Pancreas (tissue), 10 donors: ENCODE measurements at places on chromosomes 16 and 17. TPM values are rescaled to one million over a fixed set of nuclear protein-coding genes. Genes with fewer than 3 reads are reported as not detected.

Gene SLC5A10
- total RNA-seq = not detected

Gene ZDHHC1
- 10.3 TPM for total RNA-seq

Gene KRT36
- not detected for total RNA-seq

DNA sequence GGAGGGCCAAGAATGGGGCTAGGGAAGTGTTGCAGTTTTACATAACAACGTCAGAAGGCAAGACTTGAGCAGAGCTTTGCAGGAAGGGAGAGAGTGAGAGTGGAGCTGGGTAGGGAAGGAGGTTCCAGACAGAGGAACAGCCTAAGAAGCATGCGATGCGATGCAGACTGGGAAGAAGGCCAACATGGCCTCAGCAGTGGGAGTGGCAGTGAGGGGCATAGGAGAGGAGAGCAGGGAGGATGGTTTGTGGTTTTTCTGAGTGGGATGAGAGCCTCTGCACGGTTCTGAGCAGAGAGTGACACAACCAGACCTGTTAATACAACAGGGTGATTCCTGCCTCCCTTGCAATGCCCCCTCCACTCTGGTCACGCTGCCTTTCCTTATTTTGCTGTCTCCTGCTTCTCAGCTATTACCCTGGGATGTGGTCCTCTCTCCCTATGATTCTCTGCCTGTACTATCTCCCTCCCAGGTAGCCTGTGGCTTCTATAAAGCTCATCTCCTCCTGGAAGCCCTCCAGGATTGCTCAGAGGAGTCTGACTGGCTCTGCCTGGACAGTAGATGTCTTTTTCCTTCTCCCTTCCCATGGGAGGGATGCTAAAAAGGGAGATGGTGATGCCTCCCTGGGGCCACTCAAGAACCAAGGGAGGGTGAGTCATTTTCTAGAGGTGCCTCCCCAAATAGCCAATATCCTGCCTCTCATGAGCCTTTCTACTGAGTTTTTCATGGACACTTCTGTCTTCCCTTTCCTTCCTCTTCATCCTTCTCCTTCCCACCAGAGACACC is 38.7 kb upstream of the NGFR start:
- DNase-seq = no peak

DNA sequence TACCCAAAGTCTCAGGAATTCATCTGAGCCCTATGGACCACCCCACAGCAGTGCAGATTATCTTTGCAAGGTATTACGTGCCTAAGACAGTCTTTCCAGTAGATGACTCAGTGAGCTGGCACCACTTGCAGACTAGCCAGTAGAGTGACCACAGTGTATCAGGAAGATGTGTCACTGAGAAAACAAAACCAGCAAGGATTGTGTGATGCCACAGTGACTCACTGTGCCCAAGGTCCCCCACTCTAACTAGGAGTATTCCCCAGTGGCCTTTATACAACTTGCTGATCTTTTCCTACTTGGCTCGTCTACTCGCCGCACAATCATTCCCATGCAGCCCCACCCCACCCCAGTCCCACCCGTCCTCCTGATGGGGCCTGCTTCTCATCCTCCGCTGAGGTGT is 26.8 kb upstream of the PRKCA start:
- no peak for DNase-seq

Gene HID1
- 114 TPM for total RNA-seq

- no peak for DNase-seq
Measured at GRCh38 chr17:80393241-80393890, 21.6 kb upstream of the ENDOV start.

GRCh38 chr17:67785122-67785477 is 40.2 kb upstream of the BPTF start:
- no peak for DNase-seq

GRCh38 chr16:27355610-27356009 is 41.8 kb downstream of the IL4R start:
- no peak for DNase-seq

DNA sequence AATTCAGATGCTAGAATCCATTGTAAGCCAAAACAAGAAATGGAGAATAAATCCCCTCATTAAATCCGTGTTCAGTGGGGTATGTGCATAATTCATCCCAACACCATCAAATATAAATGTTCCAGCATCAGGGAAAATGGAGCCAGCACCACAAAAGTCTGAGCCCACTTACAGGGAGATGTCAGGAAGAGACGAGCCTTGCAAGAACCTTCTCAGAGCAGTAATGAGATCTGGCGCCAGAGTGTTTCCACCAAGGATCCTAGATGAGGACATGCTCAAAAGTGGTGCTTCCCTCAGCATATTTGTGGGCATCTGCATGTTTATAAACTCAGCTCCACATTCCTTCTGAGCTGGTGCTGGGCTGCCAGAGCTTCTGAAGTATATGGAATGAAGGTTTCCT is 541.9 kb upstream of the C16orf82 start:
- DNase-seq = no peak

DNA sequence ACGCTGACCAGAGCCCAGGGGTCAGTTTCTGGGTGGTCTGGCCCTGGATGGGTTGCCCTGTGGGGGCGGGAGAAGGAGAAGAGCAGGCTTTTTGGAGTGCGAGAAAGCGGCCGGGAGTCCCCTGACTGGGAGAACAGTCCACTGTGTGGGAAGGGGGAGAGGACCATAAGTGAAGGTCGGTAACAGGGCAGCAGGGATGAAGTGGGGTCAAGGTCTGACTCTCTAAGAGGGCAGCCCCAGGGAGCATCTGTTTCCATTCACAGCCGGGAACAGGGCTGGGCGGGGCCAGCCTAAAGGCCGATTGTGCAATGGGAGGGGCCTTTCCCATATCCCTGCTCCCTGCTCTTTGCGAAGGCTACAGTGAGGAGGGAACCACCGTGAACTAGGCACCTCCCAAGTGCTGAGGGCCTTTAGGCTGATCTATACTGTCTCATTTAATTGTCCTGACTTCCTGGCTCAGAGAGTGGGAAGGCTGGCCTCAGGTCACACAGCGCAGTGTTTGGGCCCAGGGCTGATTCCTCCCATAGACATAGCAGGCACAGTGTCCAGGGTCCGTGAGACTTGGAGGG is 10.4 kb upstream of the WFDC1 start:
- no peak for DNase-seq

DNA sequence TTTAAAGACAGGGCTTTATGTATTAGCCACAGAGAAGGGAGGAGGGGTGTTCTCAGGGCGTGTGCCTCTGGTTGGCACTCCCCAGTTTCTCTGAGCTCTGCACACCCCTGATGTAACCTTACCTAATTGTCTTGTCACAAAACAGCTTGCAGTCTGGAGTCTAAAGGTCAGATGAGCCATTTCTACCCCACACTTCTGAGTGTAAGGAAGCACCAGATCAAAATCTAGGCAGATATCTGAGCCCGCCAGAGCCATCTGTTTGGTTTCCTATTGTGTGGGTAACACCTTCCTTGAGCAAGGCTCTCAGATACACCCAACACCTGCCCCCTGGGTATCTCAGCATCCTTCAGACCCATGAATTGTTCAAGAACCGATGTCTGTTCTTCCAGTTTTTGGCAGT is 15.5 kb downstream of the CDH1 start:
- no peak for DNase-seq

- no peak for DNase-seq
Measured at GRCh38 chr17:68289936-68290267, 1.0 kb downstream of the SLC16A6 start.

DNA sequence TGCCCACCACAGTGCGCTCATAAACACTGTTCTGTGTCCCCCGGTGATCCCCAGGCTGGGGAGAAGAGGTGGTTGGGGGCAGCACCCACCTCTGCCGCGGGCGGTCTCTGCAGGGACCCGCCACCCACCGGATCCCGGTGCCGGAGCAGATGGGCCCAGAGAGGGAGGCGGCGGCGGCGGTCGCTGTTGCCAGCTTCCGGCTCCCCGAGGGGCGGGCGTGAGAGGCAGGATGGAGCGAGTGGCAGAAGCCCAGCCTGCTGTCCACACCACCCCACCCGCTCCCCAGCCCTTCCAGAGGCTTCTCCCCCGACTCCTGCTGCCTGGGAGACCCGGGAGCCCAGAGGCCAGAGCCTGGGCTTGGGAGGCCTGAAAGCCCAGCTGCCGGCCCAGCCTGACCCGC is 142.6 kb upstream of the CIBAR2 start:
- DNase-seq = no peak

- no peak for DNase-seq
Measured at GRCh38 chr17:46853896-46854444, 2.6 kb downstream of the WNT9B start.

Gene FAM20A
- 0.59 TPM for total RNA-seq

DNA sequence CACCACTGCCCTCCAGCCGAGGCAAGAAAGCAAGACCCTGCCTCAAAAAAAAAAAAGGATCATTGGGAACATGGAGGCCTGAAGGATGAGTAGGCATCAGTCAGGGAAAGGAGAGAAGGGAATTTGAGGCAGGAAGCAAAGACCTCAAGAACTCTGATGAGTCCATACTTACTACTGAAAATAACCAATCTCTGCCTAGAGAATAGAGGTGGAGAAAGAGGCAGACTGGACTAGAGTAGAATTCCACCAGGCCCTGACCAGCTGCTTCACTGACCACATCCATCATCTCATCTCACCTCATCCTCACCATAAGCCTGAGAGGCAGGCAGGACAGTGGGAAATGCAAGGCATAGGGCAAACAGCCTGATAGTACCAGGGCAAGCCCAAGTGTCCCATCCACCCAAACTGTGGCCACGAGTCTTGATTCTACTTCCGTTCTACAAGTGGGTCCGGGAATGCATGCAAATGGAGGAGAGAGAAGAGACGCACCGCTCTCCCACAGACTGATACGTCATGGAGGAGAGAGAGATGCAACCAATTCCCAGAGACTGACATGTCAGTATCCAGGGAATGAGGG is 17.1 kb downstream of the ANKRD11 start:
- no peak for DNase-seq

Gene MPP2
- 2.9 TPM for total RNA-seq

DNA sequence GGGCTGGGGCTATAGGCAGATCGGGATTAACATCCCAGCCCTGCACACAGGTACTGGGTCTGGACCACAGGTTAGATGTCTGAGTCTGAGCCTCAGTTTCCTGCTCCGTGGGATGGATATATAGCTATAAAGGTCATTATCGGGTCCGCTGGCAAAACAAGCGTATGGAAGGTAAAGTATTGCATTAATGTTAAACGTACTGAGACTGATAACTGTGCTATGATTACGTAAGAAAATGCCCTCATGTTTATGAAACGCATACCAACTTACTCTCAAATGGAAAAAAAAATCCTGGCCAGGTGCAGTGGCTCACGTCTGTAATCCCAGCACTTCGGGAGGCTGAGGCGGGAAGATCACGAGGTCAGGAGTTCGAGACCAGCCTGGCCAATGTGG is 135.2 kb downstream of the CCDC182 start:
- no peak for DNase-seq

Gene NAGS
- total RNA-seq = 0.39 TPM

GRCh38 chr16:53743149-53743566 is 39.2 kb downstream of the FTO start:
- DNase-seq = no peak
